ENCODE measurements at places on chromosomes 11 and 22.

GRCh38 chr22:19290400-19291217 lies 910 bp downstream of the CLTCL1 start:
- no peak for DNase-seq

- no peak for DNase-seq
These were observed 15.2 kb downstream of the ELMOD1 start for GRCh38 chr11:107606141-107606540.

GRCh38 chr11:96714689-96715088 lies 324.9 kb downstream of the JRKL start:
- DNase-seq = no peak

DNA sequence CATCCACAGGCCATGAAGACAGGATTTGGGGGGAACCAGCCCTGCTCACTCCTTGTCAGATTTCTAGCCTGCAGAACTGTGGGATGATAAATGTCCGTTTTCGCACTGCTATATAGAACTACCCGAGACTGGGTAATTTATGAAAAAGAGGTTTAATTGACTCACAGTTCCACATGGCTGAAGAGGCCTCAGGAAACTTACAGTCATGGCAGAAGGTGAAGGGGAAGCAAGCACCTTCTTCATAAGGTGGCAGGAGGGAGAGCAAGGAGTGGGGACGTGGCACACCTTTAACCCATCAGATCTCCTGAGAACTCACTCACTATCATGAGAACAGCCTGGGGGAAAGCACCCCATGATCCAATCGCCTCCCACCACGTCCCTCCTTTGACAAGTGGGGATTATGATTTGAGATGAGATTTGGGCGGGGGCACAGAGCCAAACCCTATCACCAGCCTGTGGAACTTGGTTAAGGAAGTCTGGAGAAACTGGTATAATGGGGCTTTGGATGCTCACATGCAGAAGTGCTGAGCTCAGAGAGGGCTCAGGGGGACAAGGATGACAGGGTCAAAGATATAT lies 50.7 kb downstream of the MYEOV start:
- DNase-seq = no peak

DNA sequence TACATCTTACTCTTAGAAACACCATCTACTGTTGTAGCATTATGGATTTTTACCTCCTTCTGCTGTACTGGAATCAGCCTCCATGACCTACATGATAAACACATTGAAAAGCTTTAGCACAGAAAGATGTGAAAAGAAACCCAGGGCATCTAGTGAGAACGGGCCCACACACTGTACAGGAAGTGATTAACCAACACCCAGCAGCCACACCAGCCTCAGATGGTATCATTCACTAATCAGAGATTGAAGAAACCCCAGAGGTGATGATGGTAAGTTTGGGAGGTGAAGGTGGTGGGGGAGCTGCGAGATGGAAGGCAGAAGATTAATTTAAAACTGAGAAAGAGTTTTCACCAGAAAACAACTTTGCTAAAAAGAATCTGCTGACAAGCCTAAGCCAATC lies 46.1 kb downstream of the RASSF10 start:
- DNase-seq = no peak

DNA sequence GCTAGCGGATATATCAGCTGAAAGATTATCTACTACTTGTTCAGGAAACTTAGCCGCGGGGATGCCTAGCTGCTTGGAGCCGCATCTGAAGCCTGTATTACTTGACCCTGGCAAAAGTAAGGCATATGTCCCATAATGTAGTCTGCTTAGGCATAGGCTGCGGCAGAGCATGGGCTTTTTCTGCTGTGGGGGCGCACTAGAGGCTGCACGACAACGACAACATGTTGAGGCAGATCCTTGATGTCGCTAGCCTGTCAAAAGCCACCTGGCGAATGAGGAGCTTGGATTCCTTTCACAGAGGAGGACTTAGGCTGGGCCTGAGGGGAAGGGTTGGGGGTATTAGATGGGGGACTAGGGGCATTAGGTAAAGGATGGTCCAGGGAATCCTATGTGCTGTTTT lies 1.1 kb upstream of the OR52N2 start:
- DNase-seq = no peak

- DNase-seq = no peak
These were observed 28.8 kb downstream of the FLRT1 start for GRCh38 chr11:64064374-64065140.

DNA sequence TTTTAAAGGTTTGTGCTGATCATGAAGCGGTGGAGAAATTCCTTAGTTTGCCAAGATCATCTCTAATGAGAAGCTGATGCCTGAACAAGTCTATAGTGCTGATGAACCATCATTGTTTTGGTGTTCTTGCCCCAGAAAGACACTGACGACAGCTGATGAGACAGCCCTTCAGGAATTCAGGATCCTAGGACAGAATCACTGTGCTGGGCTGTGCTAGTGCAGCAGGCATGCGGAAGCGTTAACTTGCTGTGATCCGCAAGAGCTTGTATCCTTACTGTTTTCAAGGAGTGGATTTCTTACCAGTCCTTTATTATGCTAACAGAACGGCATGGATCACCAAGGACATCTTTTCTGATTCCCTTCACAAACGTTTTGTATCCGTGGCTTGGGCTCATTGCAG lies 104.1 kb downstream of the TBC1D22A start:
- DNase-seq = no peak

GRCh38 chr11:11346303-11346702 lies 6.7 kb downstream of the CSNK2A3 start:
- DNase-seq = no peak

DNA sequence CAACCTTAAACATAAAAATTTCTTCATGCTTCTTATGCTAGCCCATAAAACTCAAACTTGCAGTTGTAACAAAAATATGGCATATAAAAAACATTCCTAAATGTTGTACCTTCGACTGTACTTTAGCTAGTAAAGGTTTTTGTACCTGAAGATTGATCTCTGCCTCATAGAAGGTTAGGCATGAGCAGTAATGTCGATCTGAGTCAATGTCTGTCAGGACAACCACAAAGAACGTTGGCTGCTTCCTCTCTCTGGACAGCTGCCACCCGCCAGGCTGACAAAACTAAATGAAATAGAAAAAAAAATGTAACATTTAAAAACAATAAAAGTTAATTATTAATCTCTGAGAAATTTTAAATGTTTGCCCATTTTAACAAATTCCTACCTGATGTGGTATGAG lies 251.3 kb downstream of the SBF2 start:
- DNase-seq = no peak

GRCh38 chr11:116697639-116698038 lies 75.1 kb downstream of the BUD13 start:
- no peak for DNase-seq

GRCh38 chr22:43812149-43812842 lies at the start of gene EFCAB6:
Gene EFCAB6, minus strand, starts transcription at chr22:43812305. Its CDS starts 29,987 bp downstream, at chr22:43782318.
- peak; percentile 74 for DNase-seq

DNA sequence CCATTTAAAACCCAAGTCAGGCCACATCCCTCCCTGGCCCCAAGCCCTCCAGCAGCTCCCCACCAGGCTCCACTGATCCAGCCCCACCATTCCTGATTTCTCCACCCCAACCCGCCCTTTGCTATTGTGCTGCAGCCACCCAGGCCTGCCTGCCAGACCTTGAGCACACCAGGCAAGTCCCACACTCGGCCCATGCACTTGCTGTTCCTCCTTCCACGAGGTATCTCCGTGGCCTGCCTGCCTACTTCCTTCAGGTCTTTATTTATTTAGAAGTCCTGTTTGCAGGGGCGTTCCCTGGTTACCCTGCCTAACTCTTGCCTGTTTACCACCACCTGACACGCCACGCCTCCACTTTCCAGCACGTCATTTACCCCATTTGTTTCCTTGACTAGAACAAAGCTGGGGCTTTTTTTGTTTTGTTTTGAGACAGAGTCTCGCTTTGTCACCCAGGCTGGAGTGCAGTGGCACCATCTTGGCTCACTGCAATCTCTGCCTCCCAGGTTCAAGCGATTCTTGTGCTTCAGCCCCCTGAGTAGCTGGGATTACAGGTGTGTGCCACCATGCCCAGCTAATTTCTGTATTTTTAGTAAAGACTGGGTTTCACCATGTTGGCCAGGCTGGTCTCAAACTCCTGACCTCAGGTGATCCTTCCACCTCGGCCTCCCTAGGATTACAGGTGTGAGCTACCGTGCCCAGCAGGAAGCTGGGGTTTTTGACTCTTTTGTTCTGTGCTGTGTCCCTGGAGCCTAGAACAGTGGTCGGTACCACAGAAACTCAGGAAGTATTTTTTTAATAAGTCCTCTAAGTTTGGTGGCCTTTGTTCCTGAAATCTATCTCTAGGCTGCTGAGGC lies 6.7 kb downstream of the CENPM start:
- DNase-seq = no peak

DNA sequence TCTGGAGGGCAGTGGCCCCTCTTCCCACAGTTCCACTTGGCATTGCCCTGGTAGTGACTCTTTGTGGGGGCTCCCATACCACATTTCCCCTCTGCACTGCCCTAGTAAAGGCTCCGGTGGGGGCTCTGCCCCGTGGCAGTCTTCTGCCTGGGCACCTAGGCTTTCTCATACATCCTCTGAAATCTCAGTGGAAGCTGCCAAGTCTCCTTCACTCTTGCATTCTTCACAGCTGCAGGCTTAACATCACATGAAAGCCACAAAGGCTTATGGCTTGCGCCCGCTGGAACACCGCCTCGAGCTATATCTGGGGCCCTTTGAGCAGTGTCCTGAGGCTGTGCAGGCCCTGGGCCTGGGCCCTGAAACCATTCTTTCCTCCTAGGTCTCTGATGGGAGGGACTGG lies 25.3 kb downstream of the PLEKHB1 start:
- DNase-seq = no peak

DNA sequence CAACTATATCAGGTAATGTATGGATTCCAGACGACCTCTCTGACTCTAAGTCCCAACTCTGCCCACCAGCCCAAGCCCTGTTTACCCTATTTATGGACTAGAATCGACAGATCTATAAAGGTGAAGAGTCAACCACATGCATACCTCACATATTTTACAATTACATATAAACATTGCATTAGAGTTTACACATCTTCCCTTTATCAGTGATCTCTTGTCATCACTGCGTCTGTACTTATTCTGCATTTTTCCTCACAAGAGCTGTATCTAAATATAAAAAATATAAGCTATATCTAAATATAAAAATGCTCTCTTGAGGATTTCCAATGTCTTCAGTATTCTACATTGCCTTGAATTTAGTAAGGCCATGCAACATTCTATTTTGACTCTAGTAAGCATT lies 8.5 kb downstream of the FIBIN start:
- DNase-seq = no peak

GRCh38 chr22:27195494-27195893 lies 538.1 kb downstream of the MIAT start:
- no peak for DNase-seq

DNA sequence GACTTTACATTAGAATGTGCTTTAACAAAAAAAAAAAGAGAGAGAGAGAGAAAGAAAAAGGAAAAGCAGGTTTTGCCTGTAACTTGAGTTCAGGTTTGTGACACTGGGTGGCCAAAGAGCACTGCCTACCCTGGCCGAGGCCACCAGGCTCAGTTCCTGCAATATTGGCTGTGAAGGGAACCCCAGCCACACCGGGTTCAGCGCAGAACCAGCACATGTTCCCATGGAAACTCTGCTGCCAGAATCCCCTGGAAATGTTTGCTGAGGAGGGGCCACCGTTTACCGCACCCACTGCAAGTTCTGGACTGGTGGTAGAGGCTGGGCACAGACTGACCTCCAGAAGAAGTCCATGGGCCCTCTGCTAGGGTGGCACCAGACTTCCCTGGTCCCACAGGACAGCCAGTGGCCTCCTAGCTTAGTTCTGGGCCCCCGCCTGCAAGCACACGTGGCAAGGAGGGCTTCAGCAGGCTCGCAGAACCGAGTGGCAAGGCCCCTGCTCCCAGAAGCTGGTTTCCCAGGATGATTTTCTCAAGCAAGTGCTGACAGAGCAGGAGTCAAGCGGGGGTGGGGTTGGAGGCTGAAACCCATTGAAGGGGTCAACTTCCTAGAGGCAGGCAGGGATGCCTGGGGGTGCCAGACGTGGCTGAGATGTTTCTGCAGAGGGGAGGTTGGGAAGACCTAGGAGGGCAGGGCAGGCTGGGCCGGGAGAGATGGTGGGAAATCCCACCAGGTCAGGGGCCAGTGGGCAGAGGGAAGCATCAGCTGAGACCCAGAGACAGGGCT lies 51.2 kb downstream of the NFAM1 start:
- DNase-seq = no peak

GRCh38 chr22:48154943-48155240 lies 1392.4 kb downstream of the TBC1D22A start:
- no peak for DNase-seq

- DNase-seq = no peak
These were observed 17.9 kb downstream of the RFPL1 start for GRCh38 chr22:29456211-29456671.

DNA sequence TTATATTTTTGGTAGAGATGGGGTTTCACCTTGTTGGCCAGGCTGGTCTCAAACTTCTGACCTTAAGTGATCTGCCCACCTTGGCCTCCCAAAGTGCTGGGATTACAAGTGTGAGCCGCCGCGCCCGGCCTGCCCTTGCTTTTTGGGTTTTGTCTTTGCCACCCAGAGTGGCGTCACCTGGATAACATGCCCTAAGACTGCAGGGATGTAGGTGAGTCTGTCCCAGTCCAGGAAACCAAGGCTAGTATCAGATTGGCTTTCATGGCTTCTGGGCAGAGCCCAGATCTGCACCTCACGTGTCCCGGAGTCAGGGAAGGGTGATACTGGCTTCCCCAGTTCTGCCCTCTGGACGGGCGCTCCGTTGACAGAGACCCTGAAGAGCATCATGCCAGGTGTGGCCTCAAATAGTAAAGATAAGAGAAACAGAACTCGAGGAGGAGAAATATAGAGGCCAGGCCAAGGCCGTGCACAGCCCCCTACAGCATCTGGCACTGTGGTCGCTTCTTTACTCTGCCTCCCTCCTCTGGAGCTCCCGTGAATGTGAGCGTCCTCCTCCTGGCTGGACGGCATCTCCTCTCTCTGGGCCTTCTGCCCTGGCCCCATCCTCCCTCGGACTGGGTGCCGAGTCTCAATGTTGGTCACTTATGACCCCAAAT lies 7.8 kb upstream of the APOBEC3B start:
- no peak for DNase-seq

- no peak for DNase-seq
These were observed 1.2 kb downstream of the GUCD1 start for GRCh38 chr22:24553597-24554312.

- DNase-seq = no peak
These were observed 6.2 kb downstream of the MAP3K11 start for GRCh38 chr11:65607614-65608426.

DNA sequence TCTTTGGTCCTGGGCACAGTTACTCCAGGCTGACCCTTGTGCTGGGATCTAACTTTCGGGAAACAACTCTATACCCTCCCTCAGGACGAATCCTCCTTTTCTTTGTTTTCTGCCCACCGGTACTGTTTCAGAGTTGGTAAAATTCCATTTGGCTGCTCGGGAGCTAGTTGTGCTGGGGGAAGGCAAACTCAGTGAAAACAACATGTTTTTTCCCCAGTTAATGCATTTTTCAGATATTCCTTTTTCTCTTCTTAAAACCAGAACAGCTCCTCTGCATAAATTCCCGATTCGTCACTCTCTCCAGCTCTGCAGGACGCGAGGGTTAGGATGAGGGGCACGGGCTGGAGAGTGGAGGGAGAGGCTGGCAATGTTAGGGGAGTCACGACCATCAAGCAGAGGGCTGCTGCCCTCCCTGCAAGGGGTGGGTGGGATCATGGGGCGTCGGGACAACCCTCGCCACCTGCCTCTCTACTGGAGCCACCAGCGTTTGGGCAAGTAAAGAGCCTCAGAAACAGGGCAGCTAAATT lies 31.3 kb downstream of the LRRC10B start:
- no peak for DNase-seq

All from activated CD8-positive, alpha-beta memory T cell treated with anti-CD3 and anti-CD28 coated beads for 48 hours (primary cell).